ENCODE measurements at places on chromosomes 4 and X.
A peak's percentile ranks its signal among the peaks of the same experiment; 100 is the strongest.

GRCh38 chrX:129529685-129530281 lies 6.5 kb upstream of the SMARCA1 start:
- DNase-seq: no peak

- no peak for DNase-seq
Observed at GRCh38 chrX:9612146-9612505, 147.3 kb downstream of the TBL1X start.

- DNase-seq: peak; percentile 58
Observed at GRCh38 chr4:99405433-99406115, 29.6 kb downstream of the ADH7 start.

GRCh38 chrX:139532834-139533233 lies 2.3 kb downstream of the F9 start:
- no peak for DNase-seq

GRCh38 chrX:11401966-11402365 lies 108.8 kb downstream of the AMELX start:
- no peak for DNase-seq

GRCh38 chr4:75820197-75820596 lies 82.1 kb downstream of the PPEF2 start:
- no peak for DNase-seq

GRCh38 chrX:54758114-54759055 lies 39.7 kb downstream of the ITIH6 start:
- no peak for DNase-seq

DNA sequence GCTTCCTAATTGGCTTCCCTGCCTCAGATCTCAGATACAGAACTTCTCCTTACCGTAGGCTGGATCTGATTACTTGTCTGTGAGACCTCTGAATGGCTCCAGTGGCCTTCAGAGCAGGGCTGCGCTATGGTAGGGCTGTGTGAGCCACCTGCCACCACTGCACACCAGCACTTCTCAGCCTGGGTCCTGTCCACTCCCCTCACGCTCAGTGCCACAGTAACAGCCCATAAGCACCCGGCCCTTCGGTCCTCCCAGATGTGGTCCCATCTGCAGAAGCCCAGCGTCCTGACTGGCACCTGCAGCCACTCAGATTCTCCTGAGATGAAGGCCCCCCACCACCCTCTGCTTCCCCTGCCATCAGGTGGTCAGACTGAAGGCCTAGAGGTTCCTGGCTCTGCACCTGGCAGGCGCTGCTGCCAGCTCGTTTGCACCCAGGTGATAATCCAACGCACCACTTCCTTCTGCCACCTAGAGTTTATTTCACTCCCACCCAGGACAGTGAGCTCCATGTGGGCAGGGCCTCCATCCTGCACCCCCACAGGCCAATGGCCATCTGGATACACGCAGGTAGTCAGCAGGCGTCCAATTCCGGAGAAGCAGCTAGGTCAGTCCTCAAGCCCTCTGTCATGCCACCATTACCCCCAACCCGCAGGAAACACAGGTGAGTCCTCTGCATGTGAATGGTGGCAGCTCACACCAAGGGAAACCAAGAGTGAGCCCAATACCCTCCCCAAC lies 5.4 kb downstream of the WDR1 start:
- DNase-seq: no peak

DNA sequence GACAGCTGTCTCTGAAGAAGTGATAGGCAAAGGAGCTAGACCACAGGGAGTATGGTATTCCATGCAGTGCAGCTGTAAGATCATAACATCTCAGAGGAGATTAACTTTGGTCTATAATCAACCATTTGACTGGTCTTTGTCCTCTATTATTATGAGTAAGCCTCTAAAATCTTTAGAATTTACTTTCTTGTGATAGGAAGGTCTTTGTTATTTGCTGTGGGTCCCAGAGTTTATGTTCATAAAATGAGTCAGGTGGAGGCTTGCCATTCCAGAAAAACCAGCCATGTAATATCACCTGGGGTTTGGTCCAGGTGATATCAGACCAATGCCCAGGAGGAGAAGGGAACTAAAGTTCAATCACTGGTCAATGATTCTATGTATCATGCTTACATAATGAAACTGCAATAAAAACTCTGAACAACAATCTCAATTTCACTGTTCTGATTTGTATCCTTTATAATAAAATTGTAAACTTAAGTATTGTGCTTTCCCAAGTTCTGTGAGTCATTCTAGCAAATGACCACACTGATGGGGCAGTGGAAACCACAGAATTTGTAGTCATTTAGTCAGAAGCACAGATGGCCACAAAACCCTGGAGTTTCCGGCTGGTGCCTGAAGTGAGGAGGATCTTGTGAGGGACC lies 239.6 kb upstream of the TRAM1L1 start:
- no peak for DNase-seq

- no peak for DNase-seq
Observed at GRCh38 chr4:2608291-2608690, 71.8 kb downstream of the FAM193A start.

DNA sequence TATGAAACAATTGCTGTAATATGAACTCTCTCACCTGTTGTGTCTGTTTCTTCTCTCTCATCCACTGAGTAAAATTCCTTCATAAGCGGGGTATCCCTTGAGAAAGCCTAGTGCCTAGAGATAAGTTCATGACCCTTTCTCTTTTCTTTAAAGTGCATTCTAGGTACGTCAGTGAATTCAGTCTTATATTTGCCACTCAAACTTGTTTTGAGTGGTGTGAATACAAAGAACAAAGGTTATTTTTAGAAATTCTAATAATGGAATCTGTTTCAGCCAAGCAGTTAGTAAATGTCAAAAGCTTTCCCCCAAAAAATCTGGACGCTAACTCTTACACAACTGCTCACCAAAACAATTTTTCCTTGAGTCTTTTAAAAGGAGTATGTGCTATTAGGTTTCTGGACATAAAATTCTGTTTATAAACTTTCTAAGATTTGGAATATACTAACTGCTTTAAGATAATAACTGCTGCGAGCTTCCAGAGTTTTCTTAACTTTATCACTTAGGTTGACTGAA lies 112.0 kb downstream of the VEGFC start:
- DNase-seq: no peak

DNA sequence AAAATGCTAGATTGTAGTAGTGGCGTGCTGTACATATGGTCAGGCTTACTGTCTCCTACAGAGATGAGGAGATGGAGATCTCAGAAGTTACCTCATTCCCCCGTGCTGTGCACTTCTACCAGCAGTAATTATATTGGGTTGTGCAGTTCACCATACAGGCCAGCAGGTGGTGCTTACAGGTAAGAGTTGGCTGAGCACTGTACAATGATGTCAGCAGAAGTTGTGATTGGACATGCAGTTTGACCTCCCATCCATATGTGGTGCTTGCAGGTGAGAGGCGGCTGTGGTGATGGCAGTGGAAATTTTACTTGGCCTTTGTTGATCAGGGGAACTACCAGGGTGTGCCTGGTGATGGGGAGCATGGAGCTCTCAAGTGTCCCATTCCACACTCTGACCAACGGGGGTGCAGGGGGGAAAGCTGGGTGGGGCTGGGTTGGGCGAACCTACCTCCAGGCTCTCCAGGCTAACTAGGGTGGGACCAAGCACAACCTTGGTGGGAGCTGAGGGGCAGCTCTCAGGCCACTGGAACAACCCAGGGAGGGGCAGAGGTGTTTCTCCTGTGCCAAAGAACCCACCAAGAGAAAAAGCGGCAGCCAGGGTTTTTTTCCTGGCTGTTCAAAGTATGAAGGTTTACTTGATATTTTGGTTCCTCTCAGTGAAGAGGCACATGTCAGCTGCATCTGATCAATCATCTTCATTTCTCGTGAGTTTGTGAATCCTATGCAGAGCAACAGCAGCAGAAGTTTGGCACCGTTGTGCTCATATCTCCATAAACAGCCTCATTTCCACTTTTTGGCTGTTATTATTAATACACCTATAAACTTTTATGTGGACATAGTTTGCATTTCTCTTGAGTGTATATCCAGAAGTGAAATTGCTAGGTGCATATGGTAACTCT lies 73.8 kb upstream of the FREM3 start:
- DNase-seq: peak; percentile 32

GRCh38 chrX:11541510-11541909 lies 124.2 kb downstream of the ARHGAP6 start:
- DNase-seq: no peak

DNA sequence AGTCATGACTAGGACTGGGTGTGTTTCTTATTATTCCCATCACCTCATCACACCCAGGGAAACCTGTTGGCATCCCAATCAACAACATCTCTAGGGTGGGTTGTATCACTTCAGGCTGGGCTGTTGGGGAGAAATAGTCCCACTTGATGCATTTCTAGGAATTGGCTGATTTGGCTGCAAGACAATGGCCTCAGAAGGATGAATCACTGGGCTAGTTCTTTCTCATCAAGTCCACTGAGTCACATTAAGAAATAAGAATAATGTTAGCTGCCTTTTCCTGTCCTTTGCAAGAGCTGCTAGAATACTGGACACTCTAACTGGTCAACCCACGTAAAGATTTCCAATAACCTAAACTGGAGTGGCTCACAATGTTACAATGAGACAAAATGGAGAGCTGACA lies 104.2 kb downstream of the CHRDL1 start:
- DNase-seq: no peak

- DNase-seq: no peak
Observed at GRCh38 chr4:145865274-145865941, 73.2 kb downstream of the ZNF827 start.

GRCh38 chr4:107330916-107331315 lies 294.8 kb upstream of the DKK2 start:
- no peak for DNase-seq

- DNase-seq: peak; percentile 19
Observed at GRCh38 chr4:106315476-106315967, 487 bp downstream of the TBCK start.

DNA sequence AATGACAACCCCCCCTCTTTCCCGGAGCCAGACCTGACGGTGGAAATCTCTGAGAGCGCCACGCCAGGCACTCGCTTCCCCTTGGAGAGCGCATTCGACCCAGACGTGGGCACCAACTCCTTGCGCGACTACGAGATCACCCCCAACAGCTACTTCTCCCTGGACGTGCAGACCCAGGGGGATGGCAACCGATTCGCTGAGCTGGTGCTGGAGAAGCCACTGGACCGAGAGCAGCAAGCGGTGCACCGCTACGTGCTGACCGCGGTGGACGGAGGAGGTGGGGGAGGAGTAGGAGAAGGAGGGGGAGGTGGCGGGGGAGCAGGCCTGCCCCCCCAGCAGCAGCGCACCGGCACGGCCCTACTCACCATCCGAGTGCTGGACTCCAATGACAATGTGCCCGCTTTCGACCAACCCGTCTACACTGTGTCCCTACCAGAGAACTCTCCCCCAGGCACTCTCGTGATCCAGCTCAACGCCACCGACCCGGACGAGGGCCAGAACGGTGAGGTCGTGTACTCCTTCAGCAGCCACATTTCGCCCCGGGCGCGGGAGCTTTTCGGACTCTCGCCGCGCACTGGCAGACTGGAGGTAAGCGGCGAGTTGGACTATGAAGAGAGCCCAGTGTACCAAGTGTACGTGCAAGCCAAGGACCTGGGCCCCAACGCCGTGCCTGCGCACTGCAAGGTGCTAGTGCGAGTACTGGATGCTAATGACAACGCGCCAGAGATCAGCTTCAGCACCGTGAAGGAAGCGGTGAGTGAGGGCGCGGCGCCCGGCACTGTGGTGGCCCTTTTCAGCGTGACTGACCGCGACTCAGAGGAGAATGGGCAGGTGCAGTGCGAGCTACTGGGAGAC lies 1.6 kb downstream of the PCDH10 start:
- DNase-seq: no peak

- no peak for DNase-seq
Observed at GRCh38 chr4:38605753-38606586, 58.0 kb upstream of the KLF3 start.
